Stimulated activated CD8-positive, alpha-beta memory T cell treated with anti-CD3 and anti-CD28 coated beads, Interleukin-7, amount 100 ng/mL, for 1 hour (primary cell): ENCODE measurements at places on chromosomes 7 and 10.
A peak's percentile ranks its signal among the peaks of the same experiment; 100 is the strongest.

DNA sequence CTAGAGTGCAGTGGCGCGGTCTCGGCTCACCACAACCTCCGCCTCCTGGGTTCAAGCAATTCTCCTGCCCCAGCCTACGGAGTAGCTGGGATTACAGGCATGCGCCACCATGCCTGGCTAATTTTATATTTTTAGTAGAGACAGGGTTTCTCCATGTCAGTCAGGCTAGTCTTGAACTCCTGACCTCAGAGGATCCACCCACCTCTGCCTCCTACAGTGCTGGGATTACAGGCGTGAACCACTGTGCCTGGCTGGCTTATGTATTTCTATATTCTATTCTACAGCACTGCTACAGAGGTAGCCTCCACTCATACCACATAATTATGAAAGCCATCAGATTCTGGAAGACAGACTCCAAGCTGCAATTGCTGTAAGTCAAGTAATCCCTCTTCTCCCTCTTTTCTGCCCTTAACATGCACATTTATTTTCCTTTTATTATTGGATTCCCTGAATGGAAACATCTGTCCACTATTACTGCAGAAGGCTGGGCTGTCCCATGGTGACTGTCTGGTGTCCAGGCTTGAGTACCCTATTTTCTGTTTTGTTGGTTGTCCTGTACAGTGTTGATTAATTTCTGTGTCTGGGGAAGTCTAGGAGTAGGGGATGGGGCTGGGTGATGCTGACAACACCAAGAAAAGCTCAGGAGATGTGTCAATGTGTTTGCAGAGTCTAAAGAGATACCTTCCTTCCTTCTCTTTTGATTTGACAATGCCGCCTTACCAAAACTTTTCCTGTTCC lies 5.8 kb upstream of the ZNF487 start:
- no peak for DNase-seq

DNA sequence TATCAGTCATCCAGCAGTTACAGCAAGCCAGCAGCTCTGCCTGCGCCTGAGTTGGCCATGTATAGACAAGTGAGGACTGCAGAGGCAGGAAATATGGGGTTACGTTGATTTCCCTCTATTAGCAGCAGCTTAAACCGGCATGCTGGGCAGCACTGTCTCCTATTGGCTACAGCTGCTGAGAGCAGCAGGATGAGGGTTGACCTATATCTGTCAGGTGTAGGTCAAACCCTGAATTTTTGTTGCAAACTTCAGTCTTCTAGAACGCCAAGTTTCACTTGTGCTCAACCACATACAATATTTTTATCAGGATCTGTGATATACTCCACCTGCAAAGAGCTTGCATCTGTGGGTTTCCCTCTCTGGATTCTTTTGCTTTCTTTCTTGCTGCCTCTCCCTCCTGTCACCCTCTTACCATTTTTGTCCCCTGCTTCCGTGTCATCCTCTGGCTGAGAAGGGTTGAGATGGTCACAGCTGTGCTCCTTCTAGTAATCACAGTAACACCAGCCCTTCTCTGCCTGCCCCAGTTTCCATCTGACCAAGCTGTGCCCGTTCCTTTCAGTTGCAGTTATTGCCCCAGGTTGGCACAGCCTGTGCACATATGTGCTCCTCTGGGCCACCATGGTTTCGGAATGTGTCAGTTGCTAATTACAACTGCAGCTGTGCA lies 23.8 kb upstream of the GLCCI1 start:
- DNase-seq = peak; percentile 12

GRCh38 chr7:92276460-92276864 lies 30.7 kb downstream of the ANKIB1 start:
- DNase-seq = no peak

GRCh38 chr7:158849768-158850544 lies 6.4 kb upstream of the DYNC2I1 start:
- DNase-seq = no peak

DNA sequence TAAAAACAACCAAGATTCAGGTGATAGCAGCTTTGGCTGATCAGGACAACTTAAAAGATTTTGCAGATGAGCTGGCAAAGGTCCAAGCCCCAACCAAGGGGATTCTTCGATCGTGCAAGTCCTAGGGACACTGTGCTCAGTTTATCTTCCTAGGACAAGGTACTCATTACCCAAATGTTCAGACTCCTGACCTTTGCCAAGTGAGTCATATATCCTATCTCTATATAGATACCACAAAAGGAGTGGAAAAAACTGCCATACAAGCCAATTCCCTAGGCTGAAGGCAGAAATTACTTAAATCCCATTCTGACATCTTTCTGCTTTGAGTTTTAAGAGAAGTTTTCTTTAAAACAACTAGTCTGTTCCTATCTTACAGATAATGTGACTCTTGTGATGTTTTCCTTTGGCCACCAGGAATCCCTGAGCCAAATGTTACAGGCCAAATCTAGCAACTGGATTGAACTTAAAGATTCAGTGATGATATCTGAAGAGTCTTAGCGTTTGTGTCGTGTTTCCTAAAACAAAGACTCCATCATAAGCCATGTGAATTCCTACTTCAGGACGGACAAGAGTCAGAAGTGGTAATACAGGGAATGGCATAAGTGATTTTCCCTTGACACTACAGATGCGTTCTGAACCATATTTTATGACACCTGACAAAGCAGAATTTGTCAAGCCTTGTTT lies 142.6 kb upstream of the ASAH2 start:
- no peak for DNase-seq

DNA sequence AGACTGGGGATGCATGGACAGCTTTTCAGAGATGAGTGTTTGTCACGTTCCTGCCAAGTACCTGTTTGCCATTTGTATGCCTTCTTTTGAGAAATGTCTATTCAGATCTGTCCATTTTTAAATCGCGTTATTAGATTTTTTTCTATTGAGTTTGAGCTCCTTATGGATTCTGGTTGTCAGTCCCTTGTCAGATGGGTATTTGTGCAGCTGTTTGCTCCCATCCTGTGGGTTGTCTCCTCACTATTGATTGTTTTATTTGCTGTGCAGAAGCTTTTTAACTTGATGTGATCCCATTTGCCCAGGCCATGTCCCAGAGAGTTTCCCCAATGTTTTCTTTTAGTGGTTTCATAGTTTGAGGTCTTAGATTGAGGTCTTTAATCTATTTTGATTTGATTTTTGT lies 5.5 kb upstream of the PRKAR1B start:
- no peak for DNase-seq

DNA sequence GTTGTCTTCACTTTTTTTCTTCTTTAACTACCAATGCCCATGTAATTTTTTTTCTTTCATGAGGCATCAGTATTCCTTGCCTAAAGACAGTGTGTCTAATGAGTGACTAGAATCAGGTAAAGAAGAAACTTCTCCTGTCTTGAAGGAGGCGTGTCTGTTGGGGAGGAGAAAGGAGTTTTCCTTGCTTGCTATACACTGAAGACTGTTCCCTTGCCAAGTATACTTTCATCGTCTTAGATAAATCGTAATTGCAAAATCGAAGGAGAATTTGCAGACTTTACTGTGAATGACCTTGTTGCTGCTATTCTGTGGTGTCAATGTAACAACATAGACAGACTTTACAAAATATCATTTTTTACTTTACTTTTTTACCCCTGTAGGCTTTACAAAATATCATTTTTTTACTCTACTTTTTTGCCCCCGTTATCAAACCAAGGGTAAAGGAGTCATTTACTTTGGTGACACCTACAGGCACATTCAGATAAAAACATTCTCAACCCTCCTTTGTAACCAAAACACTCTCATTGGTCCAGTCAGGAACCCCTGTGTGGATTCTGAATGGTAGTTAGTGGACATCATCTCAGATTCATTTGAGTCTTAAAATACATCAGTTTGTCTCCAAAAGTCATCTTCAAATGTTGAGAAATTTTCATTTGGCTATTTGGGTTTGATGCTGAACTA lies 232.4 kb downstream of the AHR start:
- DNase-seq = no peak

DNA sequence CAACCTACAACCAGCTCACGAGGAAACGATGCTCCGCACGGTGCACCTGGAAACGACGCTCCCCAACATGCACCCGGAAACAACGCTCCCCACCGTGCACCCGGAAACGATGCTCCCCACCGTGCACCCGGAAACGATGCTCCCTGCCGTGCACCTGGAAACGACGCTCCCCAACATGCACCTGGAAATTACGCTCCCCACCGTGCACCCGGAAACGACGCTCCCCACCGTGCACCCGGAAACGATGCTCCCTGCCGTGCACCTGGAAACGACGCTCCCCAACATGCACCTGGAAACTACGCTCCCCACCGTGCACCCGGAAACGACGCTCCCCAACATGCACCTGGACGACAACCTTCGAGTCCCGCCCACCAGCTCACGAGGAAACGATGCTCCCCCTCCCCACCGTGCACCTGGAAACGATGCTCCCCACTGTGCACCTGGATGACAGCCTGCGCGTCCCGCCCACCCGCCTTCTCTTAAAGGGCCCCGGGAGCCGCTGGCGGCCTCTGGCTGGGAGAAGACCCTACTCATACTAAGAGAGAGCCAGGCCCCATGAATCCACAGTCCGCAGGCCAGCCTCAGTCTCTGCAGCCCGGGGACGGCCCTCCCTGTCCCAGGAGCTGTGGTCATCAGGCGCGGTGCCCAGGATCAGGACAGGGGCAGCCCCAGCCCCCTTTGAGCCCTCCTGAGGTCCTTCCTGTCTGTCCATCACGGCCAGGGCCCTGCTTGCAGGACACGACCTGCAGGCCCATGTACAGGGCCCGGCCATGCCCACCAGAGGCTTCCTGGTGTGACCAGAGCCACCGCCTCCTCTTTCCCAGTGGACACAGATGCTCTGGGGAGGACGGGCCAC lies 98.3 kb downstream of the PDGFA start:
- DNase-seq = no peak

- no peak for DNase-seq
Measured at GRCh38 chr10:99593312-99593711, 26.9 kb downstream of the SLC25A28 start.

DNA sequence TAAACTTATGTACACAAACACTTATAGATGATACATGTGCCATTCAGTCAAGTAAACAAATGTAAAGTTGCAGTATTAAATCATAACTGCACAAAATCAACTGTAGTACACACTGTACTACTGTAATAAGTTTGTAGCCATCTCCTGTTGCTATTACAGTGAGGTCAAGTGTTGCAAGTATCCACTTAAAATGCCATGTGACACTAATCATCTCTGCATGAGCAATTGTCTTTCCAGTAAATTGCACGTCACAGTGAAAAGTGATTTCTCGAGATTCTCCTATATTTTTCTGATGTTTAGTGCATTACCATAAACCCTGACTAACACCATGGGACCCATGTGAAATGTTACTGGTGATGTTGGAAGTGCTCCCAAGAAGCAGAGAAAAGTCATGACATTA lies 293.3 kb upstream of the SP4 start:
- no peak for DNase-seq

GRCh38 chr7:50355817-50356178 lies 51.3 kb downstream of the IKZF1 start:
- no peak for DNase-seq

GRCh38 chr7:3393862-3394261 lies 92.8 kb downstream of the SDK1 start:
- no peak for DNase-seq

GRCh38 chr10:112195224-112195623 lies 11.7 kb upstream of the GPAM start:
- DNase-seq = no peak

DNA sequence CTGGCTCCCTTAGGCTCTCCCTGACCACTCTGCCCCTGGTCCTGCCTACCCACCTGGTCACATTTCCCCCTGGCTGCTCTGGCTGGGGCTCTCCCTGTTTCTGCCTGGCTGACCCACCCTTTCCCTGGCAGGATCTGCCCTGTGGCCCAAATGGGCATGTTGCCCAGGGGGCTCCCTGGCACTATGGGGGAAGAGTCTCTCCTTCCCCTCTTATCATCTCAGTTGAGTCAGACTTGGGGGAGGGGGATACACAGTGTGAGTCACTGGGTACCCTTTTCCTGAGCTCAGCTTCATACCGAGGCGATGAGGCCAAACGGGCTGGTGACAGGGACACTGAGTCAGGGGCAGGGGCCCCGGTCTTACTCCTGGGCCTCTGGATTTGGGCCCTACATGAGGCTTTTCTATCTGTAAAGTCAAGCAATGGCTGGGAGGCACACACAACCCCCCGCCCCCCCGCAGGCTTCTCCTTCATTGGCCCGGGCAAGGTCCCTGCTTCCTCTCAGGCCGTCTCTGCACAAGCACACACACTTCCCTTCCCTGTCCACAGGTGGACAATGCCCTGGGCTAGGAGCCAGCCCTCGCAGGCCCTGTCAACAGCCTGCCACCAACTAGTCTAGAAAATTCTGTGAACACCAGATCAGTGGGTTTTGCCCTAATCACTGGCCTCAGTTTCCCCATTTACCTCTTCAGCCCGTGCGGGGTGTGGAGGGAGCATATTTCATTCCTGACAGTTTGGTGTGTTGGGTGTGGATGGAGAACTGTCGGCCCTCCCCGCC lies 627 bp upstream of the FLNC start:
- no peak for DNase-seq

DNA sequence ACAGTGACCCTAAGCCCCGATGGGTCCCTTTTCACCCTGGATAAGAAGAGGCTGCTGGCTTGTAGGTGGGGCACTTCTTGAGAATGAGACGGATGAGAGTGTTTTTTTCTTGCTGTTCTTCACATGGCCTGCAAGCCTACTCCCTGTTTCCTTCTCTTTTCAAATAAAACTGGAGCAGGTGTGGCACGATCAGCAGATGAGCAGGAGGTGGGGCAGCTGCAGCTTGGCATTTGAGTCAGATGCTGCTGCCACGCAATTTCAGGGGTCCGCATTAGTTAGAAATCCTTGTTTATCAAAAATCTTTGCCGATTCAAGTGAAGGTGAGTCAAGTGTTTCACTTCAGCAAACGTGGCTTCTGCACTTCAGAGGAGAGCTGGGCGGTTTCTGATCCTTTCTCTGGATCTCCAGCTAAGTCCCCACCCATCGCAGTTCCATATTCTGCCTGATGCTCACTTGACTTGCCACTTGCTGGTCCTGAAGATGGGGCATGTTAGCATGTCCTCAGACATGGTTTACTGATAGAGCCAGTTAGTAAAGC lies 20.8 kb downstream of the WDFY4 start:
- DNase-seq = no peak

DNA sequence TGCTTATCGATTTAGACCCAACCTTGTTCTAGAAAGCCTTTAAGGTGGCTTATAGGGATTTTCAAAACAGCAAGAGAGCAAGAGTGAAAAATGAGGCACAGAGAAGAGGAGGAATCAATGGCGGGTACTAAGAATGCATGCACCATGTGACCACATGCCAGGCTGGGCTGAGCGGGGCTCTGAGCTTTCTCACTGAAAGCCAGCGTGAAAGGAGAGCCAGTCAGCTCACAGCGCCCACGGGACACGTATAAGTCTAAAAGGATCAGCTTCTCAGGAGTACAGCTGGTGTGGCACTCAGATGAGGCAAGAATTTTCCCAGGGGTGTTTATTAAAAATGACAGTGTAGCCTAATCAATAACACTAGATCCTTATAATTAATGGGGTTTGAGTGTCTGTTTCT lies 114.3 kb downstream of the SLIT1 start:
- no peak for DNase-seq
